ENCODE measurements at places on chromosomes 16 and 17.

DNA sequence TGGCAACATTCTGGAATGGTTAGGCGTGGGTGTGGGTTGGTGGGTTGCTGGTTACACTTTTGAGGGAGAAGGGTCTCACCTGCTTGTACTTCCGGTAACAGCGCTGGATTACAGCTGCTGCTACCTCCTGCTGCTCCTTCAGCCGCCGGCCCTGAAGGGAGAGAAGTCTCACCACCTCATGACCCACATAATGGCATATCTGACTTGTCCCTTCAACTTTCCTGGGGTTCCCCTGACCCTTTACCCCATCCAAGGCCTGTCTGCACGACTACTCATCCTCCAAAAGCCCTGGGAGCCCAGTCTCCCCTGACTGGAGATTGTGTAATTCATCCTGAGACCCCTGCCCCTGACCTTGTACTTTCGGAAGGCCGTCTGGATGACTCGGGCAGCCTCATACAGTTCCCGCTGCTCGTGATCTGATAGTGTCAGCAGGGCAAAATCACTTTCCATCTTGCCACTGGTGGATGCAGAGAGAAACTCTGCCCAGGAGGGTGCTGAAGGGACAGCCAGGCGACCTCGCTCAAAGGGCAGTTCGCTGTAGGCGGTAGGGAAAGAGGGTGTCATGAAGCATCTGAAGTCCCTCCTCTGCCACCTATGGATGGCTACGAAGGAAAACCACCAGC is 2.0 kb upstream of the SPAG7 start:
- no peak for DNase-seq

DNA sequence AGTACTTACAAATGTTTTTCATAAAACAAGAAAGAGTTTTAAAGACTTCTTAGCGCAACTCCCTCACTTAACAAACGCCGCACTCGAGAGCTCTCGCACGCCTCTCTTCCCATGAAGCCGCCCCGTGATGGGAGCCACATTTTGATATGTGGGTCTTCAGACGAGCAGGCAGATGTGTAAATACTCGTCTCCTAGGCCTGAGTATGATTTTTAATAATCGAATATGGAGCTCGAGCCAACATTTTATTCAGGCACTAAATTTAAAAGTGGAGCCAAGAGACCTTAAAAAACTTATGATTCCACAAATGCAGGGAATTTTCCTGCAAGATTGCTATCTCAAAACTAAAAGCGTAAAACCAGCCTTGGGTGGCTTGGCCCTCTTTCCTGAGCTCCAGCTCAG is 55.4 kb downstream of the IRX6 start:
- no peak for DNase-seq

GRCh38 chr17:7612294-7612640 is 2.4 kb downstream of the FXR2 start:
- DNase-seq, result no peak

DNA sequence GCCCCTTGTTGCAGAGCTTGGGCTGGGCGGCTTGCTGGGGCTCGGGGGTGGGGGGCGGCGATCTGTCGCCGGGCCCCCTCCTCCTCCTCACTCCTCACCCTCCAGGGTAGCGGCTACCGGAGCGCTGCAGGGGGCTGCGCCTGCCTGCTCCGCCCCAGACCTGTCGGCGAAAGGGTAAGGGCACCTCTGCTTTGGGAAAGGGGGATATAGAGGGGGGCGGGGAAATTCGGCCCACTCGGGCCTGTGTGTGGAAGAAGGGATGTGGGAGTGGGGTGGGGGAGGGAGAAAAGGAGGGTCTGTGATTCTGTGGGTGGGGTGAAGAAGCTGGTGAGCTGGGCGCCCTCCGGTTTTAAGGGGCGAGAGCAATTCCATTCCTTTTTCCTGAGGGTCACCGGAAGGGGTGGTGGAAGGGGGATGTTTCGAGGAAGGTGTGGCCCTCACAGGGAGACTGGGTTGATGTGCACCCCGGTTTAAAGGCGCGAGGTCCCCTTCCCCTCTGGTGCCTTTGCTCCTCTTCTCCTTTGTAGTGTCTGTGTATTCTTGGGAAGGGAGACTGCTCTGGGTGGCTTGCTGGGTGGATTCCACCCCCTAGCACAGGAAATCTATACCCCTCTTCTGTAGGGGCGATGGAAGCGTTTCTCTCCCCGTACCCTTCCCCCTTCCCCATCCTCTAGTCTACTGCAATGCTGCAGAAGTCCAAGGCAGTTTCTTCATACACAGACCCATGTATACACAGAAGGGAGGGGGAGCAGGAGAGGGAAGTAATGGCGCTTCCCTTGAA is 878 bp downstream of the TAOK1 start:
- DNase-seq, result peak; percentile 38

DNA sequence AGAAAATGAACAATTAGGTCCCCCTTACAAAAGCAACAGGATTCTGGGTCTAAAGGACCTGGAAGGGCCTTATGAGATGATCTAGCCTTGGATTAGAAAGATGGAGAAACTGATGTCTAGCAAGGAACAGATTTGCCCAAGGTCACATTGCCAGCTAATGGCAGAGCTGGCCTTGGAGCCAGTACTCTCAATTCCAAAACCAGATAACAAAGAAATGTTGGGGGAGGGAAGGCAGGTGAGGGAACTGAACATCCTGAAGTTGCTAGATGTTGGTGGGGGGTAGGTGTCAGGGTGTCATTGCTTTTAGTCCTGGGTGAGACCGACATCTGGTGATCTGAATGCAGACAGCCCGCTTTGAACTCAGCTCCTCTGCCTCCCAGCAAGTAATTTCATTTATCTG is 11.3 kb upstream of the ZNF423 start:
- no peak for DNase-seq

DNA sequence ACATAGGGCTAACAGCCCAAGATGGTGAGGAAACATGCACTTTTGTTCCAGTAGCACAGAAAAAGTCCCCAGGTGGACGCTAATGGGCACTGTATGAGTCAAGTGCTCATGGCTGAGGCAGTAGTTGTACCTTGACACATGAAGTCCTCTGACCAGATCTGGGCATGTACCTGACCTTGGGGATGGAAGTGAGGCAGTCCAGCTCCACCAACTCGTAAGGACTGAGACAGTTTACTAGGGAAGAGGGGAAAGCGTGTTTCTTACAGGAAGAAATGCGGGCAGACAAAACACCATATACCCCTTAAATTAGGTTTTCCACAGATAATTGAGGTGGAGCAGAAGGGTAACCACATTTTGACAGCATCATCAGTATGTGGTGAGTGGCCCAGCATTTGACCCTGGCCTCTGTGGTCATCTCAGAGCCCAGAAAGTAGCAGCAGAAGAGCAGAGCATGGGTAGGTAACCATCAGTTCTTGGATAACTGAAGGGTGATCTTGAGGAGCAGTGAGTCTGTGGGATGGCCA is 32.4 kb upstream of the METTL9 start:
- DNase-seq, result no peak

DNA sequence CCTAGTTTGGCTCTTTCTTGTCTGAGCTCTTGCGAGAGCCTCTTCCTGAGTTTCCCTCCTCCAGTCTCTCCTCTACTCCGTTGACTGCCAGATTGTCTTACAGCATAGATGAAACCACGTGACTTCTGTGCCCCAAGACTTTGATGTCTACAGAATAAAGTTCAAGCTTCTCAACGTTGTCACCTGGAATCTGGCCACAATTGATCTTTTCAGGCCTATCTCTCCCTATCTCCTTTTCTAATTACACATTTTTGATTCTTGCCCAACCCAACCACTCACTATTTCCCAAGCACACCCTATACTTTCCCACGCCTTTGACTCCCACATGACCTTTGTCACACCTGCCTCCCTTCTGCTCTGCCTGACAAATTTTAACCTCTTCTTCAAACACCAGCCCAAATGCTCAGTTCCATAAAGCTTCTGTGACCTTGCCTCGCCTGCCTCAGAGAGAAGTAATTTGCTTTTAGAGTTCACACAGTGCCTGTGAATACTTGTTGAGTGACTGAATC is 52.4 kb upstream of the PMFBP1 start:
- DNase-seq, result no peak

GRCh38 chr16:17305694-17306093 is 165.1 kb downstream of the XYLT1 start:
- peak; percentile 55 for DNase-seq

- DNase-seq, result no peak
These were observed 443.3 kb downstream of the UTP18 start for GRCh38 chr17:51703361-51704341.

DNA sequence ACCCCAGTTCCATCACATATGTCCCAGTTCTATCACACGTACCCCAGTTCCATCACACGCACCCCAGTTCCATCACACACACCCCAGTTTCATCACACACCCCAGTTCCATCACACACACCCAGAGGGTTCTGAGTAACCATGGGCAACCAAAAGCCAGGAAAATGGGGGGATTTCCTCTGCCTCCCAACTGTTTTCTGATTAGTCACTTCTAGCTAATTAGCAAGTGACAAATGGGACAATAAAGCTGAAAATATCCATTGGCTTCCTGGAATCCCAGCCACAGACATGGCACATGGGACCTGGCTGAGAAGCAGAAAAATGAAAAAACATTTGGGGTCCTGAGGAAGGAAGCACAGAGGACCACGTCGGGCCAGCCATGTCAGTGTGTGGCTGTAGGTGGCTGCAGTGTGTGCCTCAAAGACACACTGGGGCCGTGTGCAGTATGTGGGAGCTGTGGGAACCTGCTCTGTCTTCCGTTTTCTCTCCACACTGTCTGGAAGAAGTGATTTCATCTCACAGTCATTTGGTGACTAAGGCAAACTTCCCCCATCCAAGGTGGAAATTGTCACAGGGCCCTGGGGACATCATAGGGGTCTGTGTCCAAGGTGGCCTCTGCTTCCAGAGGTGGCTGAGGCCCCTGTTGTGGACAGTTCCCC is 106.7 kb downstream of the CMIP start:
- DNase-seq, result no peak

- DNase-seq, result no peak
These were observed 4.7 kb upstream of the BEAN1 start for GRCh38 chr16:66422366-66422765.

- DNase-seq, result no peak
These were observed 10.6 kb downstream of the CTRB1 start for GRCh38 chr16:75229172-75230031.

- DNase-seq, result no peak
These were observed 68.4 kb downstream of the SOCS1 start for GRCh38 chr16:11187522-11188023.

DNA sequence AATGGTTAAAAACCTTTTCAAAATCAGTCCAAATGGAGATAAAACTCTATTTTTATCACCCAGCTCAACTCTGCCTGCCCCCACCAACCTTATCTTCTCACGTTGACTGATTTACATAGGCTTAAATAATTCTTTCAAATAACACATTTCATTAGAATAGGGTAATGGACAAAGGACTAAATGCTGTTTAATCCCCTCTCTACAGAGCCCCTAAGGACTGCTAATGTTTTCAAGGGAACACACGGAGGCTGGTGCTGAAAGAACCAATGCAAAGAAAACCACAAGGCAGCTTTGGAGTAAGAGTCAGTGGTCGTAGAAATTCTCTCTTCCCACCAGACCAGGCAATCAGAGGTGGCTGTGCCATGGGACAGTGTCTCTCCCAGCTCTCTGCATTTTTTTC is 445.7 kb upstream of the MAF start:
- no peak for DNase-seq

DNA sequence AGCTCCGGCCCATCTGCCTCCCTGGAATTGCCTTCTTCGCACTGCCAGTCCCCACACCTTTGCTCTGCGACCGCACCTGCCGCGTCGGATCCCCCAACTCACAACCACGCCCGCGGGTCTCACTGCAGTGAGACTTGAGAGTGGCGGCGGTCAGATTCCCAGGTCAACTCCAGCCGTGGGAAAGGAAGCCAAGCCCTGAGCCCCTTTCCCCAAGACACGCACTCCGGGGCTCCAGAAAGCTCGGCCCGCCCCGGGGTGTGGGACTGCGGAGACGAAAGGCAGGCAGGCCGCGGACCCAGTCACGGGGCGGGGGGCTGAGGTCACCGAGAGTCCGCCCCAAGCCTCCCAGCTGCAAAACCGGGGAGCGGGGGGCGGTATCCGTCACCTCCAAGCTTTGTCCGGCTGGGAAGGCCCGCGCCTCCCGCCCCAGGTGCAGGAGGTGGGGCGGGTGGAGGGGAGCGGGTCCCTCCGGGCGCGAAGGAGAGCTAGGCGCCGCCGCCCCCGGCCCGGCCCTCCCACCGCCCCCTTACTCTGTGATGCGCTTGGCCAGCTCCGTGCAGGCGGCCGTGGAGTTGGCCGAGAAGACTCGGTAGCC is 615 bp downstream of the PRPSAP1 start:
- peak; percentile 49 for DNase-seq

DNA sequence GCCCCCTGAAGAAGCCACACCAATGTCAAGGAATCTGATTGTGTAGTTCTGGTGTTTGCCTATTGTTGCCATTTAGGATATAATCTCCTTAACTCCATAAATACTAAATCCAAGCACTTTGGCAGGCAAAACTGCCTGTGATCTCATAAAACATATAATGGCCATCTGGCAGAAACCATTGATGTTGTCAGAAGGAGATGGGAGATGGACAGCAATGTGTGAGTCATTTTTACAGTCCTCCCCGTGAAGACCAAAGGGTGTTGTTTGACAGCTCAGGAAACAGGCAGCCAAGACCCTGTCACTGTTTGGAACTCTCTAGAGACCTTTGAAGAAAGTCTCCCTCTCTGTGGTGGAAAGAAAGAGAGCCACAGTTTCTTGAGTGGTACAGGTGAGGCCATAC is 454.1 kb downstream of the HS3ST3B1 start:
- no peak for DNase-seq

DNA sequence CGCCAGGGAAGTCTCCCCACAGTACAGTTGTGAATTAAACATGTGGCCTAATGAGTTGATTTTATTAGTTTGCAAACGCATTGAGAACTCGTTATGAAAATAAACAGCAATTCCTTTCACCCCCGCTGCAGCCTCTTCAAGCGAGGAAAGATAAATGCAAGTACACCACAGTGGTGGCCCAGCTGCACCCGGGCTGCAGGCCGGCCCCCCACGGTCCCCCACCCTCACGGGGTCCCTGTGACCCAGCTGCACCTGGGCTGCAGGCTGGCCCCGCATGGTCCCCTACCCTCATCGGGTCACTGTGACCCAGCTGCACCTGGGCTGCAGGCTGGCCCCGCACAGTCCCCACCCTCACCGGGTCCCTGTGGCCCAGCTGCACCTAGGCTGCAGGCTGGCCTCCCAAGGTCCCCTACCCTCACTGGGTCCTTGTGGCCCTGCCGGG is 32.2 kb downstream of the SDK2 start:
- no peak for DNase-seq

- DNase-seq, result no peak
These were observed 17.9 kb downstream of the ARL2BP start for GRCh38 chr16:57262841-57263540.

GRCh38 chr16:83409347-83409746 is 398.4 kb upstream of the HSBP1 start:
- DNase-seq, result no peak

- no peak for DNase-seq
These were observed 51.3 kb downstream of the EPN2 start for GRCh38 chr17:19288453-19288852.

GRCh38 chr17:39146273-39146672 is 5.2 kb downstream of the PLXDC1 start:
- DNase-seq, result no peak

DNA sequence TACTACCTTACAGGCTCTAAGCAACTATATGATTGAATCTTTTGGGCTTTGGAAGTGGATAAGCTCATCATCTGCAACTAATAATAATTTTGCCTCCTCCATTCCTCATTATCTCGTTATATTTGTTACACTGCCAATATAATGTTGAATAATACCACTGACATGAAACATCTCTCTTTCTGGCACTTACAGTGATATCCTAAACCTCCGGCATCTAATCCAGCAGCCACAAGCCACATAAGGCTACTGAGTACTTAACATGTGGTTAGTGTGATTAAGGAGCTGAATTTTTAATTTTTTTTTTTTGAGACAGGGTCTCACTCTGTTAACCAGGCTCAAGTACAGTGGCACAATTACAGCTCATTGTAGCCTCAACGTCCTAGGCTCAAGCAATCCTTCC is 9.6 kb downstream of the CDC42EP4 start:
- no peak for DNase-seq
